ENCODE measurements at places on chromosomes 2 and 18.

DNA sequence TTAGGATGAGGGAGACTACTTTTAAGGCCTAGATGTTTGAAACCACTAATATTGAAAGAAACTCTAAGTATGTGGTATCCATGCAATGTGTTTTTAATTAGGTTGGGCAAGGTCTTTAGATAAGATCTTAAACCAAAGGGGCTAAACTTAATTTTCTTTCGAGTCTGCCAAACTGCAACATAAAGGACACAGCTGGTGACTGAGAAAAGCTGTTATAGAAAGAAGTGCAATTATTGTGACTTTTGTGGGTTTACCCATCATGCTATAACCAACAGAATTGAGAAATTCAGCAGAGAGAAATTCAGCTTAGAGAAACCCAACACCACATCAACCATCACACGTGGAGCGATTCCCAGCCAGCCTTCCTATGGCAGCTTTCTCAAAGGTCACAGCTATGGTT, 119.5 kb upstream of the LMAN1 start:
- no peak for DNase-seq

- DNase-seq = no peak
These were observed 56.8 kb downstream of the INPP5D start for GRCh38 chr2:233116946-233117345.

DNA sequence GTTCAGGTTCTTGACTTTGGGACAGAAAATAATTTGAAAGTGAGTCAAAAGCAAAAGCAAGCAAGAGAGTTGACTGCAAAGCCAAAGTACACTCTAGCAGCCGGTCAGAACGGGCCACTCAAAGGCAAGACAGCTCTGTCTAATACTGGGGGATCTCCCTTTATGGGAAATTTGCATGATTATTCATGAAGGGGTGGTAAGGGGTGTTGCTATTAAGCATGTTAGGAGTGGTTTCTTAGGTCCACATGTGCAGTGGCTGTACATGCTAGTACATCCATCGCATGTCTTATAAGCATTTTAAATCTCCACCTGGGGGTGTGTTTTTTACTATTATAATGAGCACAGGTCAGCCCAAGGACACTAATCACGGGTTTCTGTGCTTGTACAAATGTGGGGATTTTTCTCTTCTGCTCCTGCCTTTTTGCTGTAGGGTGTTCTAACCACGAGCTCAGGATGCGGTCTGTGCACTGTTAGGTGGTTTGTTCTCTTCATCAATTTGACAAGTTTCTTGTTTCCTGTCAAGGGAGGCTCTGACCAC, 60.2 kb upstream of the SPP2 start:
- DNase-seq = no peak

DNA sequence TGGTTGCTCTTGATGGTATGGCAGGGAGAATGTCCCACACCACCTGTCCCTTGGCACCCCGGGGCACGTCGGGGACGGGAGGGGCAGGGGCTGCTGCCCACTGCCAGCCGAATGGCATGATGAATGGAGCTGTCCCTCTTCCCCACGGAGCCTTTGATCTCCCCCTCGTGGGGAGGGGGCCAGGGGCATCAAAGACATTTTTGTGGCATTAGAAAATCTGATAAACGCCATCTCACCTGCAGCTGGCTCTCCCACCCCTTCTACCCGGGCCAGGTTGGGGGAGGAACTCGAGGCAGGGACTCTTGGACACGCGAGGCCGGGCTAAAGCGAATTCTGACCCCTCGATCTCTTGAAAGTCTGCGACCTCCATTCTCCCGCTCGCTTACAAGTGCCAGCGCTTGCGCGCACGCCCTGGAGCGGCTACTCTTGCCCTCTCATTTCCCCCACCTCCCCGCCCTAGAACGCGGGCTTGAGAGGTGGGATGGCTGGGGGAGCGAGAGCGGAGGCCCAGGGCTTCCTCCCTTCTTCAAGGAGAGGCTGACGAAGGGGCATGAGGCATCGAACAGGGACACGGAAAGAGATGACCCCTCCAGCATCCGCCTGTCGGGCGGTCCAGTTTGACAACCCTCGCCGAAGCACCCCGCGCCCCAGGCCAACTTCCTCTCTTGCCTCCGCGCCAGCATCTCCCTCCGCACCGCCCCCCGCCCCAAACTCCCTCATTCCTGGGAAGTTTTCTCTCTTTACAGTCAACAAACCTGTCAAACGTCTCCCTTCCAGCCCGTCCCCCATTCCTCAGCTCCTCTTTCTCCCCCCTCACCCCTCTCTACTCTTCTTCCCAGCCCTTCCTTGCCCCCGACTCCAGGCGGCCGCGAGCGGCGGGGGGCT, 692 bp upstream of the WNT6 start:
- no peak for DNase-seq

GRCh38 chr2:237218756-237219155, 133.1 kb downstream of the COPS8 start:
- DNase-seq = no peak

GRCh38 chr2:28400419-28400818, 7.8 kb downstream of the FOSL2 start:
- DNase-seq = no peak

DNA sequence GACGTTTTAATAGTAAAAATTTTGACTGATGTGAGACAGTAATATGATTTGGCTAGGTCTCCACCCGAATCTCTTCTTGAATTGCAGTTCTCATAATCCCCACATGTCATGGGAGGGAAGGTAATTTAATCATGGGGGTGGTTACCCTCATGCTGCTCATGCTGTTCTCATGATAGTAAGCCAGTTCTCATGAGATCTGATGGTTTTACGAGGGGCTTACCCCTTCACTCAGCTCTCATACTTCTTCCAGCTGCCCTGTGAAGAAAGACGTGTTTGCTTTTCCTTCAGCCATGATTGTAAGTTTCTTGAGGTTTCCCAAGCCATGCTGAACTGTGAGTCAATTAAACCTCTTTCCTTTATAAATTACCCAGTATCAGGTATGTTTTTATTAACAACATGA, 327.0 kb upstream of the CDH7 start:
- no peak for DNase-seq

- DNase-seq = no peak
These were observed 314.4 kb downstream of the MTX2 start for GRCh38 chr2:176583607-176584006.

DNA sequence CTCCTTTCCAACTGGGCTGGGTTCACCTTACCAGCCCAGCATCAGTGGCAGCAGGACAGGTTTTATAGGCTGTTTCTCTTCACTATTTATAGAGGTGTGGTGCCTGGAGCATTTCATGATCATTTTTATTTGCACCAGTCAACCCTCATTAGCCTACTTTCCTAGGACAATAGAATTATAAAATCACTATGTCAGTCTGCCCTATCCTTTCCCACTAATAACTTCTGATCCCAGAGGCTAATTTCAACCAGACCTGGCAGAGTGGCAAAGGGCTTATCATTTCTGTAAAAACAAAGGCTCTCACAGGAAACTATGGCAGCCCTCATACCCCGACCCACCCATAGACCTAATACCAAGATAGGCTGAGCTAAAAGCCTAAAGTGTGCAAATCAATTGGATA, 243.5 kb upstream of the TMEFF2 start:
- DNase-seq = no peak

DNA sequence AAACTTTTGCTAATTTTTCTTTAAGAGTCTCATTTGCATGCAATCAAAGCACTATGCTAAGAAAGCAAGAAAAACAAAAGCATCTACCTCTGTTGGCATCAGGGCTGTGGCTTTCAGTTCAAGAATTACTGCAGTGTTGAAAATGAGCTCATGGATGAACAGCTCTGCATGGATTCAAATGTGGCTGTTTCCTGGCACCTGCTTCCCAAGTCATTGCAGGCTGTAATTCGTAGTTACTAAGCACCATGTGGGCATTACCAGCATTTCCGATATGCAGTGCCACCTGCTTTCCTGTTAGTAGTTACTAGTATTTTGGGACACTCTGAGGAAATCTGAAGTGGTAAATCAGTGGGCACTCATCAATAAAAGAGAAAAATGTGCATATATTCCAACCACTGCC, 37.8 kb upstream of the FAM110C start:
- no peak for DNase-seq

GRCh38 chr2:85714841-85715240, 20.7 kb downstream of the GNLY start:
- no peak for DNase-seq

DNA sequence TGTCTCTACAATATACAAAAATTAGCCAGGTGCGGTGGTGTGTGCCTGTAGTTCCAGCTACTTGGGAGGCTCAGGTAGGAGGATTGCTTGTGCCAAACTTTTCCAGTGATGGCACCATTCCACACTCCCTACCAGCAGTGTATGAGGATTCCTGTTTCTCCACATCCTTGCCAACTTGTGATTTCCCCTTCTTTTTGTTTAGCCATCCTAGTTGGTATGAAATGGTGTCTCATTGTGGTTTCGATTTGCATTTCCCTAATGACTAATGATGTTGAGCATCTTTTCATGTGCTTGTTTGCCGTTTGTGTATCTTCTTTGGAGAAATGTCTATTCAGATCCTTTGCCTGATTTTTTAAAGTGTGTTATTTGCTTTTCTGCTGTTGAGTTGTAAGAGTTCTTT, 41.0 kb downstream of the EPB41L5 start:
- no peak for DNase-seq

DNA sequence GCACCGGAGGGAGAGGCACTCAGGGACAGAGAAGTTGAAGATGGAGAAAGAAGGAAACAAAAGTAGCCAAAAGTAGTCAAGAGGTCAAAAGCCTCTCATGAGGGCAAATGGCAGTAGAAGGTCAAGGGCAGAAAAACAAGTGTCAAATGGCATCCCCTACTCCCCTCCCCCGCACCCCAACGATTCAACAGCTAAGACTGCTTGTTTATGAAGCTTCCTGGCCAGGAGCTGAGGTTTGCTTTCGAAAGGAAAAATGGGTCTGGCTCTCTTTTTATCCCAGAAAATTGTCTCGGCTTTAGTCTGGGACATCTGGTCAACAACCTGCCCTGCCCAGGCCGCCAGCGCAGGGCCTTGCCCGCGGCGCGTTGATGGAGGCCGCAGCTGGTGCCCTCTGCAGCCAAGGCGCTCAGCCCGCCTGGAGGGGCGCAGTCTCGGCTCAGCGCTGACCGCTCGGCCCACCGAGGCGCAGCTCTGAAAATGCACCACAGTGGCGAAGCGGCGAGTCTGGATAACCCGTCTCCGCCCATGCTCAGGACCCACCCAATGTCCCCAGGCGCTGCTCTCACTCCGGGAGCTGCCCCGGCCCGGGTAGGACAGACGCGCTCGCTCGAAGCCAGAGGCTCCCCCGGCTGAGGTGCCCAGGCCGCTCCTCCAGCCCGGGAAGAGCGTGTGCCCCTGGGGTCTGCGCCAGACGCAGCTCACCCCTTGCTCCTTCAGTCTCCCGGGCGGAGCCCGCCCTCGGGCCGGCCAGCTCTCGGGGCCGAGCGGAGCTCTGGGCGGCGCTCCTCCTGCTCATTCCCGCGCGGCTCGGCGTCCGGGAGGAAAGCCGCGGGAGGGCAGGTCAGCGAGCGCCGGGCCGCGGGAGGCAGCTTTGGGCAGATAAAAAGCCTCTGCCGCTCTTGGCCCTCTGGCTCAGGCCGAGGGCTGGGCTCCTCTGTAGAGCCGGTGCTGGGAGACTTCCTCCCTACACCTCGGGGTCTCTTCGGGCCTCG, 1.8 kb upstream of the TBR1 start:
- peak; percentile 15 for DNase-seq

DNA sequence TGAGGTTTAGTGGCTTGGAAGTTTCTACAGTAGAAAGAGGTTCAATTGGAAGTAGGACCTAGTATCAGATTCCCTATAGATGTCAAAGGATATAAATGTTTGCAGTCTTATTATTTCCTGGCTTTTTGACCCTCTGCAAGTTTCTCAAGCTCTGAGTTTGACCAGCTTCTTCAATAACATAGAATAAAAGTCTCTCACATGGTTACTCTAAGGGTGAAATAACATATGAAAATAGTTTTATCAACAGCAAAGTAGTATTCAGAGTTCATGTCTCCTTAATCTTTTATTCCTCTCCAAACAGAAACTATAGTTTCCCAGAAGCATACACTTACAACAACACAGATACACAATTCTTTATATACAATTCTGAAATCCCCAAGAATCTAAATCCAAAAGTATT, 132.9 kb upstream of the RND3 start:
- DNase-seq = no peak

DNA sequence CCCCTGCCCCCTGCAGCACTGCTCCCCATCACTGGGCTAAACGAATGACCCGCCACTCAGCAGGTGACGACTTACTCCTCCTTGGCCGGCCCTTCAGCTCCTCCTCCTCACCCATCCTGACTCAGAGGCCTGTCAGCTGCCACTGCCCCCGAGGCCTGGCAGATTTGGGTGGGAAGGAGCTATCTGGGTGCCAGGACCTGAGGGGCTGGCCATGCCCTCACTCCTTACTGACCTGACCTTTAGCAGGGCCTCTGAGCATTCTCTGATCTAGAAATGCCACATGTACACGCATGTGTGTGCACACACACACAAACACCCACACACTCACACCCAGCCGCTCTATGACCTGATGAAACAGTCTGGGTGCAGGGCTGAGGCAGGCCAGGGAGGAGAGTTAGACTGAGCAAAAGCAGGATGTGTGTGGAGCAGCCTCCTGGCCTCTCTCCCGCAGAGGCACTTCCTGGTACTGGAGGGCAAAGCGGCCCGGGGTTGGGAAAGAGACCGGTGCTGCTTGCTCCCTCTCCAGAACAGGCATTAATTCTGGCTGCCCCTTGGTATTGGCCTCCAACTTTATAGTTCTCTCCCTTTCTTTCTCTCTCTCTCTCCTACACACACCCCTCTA, 68.0 kb downstream of the ZFP36L2 start:
- DNase-seq = no peak

DNA sequence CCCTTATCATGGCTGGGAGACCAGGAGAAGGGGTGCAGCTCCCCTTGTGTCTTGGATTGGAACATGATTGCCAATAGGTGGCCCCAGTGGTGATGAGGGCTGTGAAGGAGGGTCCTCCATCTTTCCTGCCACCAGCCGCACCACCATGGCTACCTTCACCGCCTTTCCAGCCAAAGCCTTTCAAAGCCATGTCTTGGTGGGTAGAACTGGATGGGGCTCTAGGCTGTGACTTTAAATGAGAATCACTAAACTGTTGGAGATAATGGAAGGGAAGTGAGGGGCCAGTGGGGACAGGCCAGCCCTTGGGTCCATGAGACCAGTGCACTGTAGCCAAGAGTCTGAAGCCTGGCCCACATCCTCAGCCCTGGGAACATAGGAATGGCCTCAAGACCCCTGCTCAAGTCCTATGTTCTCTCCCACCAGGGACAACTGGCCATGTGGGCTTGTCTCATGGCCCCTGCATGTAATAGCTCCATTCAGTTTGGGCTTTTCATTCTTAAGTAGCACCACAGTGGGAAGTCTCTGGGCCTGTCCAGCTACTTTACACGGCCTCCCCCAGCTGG, 345.7 kb downstream of the DYSF start:
- DNase-seq = no peak

DNA sequence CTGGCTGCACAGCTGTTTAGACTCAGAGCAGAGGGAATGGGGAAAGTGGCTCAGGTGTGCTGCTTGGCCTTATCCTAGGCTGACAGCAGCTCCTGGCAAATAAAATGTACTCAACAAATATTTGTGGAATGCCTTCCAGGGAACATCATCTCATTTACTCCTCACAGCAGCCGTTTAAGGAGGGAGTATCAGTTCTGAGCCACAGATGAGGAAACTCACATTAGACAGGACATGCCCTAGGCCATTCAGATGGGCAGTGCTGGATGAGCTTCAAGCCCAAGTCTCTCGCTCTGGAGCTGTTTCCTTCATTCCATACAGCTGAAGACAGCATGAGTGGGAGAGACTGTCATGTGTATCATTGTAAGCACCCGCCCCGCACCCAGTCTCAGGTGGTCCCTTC, 129.6 kb upstream of the CNGA3 start:
- no peak for DNase-seq

GRCh38 chr2:190781604-190782198, 98.9 kb upstream of the GLS start:
- DNase-seq = no peak
